ENCODE measurements at places on chromosomes 12 and 14. TPM values are rescaled to one million over a fixed set of nuclear protein-coding genes. Genes with fewer than 3 reads are reported as not detected.

The IFNG-AS1 gene
- 1.6 TPM for total RNA-seq

The APOF gene
- total RNA-seq = not detected

The GAS2L3 gene
- total RNA-seq = 1.4 TPM

The CCDC177 gene
- not detected for total RNA-seq

The CFAP251 gene
- total RNA-seq = 0.59 TPM

The TAS2R13 gene
- total RNA-seq = 2.5 TPM

The AQP6 gene
- not detected for total RNA-seq

The CDCA4 gene
- total RNA-seq = 10.3 TPM

The TSHR gene
- total RNA-seq = 0.80 TPM

The KCNC2 gene
- not detected for total RNA-seq

The ASPG gene
- not detected for total RNA-seq

The AVPR1A gene
- 0.16 TPM for total RNA-seq

The PSMC1 gene
- 97.1 TPM for total RNA-seq

DNA sequence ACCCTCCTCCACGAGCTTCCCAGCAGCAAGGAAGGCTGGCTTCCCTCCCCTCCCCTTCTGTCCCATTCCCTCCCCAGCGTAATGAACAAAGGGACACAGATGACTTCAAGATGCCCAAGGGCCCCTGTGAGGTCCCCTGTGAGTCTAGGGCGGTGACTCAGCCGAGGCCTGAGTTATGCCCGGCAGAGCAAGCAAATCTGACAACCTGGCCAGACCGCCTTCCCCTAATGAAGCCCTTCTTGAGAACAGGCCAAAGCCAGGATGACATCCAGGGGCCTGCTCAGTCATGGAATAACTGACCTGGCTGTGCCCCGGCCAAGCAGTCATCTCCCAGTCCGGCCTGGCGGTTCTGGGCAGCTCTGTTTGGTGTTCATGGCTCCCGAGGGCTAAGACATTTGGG lies 89.2 kb downstream of the DICER1 start:
- no peak for DNase-seq

DNA sequence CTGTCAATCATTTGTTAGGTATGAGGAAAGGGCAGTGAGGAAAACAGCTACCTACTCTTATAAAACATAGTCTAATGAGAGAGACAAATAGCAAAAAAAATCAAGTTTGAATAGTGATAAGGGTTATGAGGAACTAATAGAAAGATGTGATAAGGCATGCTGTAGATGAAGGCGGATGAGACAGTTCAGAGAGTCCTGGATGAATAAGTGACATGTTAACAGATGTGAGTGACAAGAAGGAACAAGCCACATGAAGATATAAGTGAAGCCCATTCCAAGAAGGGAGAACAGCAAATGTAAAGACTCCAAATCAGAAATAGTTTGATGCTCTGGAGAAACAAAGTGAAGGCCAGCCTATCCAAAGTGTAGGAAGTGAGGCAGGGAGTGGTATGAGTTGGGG lies 154.1 kb upstream of the SYT10 start:
- DNase-seq = no peak

DNA sequence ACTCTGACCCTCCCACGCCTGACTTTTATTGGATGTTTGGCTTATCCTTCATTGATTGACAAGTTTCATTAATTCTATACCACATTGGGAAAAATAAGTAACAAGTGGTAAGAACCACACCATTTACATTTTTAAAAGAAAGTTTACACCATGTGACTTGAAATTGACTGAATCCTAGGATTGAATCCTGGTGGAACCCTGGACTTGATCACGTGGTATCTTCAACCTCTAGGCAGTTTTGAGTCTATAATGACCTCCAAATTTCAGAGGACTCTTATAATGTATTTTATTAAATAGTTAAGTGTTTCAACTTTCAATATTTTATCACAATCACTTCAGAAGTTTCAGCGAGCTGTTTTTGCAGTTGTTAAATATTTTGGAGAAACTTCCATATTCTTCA lies 172.0 kb downstream of the SLC6A15 start:
- DNase-seq = no peak

GRCh38 chr14:99237288-99237687 lies 34.7 kb downstream of the BCL11B start:
- no peak for DNase-seq

DNA sequence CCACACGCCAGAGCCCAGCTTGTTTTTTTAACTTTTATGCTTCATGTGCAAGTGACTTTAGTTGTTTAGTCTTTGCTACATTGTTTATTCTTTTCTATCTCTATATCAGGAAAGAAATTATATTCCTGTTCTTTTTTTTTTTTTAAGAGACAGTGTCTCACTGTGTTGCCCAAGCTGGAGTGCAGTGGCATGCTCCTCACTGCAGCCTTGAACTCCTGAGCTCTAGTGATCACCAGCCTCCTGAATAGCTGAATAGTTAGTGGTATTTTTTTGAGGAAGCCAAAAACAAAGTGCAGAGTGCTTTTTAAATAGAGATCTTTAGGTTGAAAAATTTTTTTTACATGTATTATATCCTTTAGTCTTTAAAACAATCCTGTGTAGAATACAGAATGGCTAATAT lies 58.2 kb downstream of the ETNK1 start:
- DNase-seq = no peak

GRCh38 chr12:17206553-17206952 lies 600.6 kb upstream of the LMO3 start:
- DNase-seq = no peak

DNA sequence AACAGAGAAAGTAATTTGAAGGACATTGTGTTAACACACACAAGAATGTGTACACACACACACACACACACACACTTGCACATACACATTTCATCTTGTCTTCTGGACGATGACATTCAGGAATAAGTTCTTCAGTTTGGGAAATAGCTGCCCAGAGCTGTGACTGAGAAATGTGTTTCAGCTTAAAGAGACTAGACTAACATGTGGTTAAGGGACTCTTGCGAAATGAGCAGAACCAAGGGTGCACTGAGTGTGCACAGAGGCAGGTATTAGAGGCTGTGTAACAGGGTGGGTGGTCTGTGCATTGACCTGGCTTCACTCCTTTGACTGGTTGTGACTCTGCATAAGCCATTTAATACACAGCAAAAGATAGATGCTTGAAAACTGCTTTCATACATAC lies 29.4 kb upstream of the KCNA5 start:
- DNase-seq = no peak

- DNase-seq = no peak
Measured at GRCh38 chr14:96653597-96653996, 143.6 kb upstream of the VRK1 start.

GRCh38 chr12:84696908-84697540 lies 215.6 kb downstream of the SLC6A15 start:
- no peak for DNase-seq

DNA sequence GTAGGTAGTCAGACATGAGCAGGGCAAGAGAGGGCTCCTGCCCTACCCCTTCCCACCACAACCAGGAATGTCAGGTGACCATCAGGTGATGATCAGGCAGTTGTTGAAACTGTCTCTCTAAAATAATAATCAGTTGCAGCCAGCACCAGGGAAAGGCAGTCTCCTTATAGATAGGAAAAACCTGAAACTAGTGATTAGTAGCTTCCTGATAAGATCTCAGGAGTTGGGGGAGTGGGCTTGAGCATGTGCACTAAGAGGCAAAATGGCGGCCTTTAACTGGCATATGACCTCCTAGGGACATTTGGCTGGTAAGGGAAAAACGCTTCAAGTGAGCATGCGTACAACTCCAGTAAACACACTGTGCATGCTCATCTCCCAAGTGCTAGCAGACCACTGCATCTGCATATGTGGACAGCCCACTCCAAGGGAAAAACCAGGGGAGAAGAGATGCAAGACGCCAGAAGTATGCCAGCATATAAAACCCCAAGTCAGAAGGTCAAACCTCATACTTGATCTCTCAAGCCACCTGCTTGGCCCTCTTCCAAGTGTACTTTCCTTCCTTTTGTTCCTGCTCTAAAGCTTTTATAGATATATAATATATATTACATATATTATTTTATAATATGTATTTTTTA lies 37.1 kb downstream of the TGFB3 start:
- DNase-seq = no peak

DNA sequence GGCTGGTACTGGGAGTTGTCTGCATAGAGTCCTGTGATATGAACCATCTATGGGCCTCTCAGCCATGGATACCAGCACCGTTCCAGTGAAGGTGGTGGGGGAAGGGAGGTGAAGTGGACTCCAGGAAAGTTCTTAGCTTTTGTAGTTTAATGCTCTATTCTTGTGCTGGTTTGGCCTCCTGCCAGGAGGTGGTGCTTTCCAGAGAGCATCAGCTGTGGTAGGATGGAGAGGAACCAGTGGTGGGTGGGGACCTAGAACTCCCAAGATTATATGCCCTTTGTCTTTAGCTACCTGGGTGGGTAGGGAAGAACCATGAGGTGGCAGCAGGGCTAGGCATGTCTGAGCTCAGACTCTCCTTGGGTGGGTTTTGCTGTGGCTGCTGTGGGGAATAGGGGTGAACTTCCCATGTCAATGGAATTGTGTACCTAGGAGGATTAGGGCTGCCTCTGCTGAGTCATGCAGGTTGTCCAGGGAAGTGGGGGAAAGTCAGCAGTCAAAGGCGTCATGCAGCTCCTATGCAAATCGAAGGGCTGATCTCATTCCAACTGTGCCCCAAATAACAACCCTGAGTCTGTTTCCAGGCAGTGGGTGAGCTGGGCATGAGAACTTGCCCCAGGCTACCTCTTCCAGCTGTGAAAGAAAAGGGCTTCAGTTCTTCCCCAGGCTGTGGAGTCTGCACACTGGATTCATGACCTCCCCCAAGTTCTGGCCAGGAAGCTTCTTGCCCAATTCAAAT lies 14.2 kb downstream of the GZMH start:
- DNase-seq = no peak

GRCh38 chr12:16281157-16281556 lies 3.7 kb upstream of the SLC15A5 start:
- DNase-seq = no peak

DNA sequence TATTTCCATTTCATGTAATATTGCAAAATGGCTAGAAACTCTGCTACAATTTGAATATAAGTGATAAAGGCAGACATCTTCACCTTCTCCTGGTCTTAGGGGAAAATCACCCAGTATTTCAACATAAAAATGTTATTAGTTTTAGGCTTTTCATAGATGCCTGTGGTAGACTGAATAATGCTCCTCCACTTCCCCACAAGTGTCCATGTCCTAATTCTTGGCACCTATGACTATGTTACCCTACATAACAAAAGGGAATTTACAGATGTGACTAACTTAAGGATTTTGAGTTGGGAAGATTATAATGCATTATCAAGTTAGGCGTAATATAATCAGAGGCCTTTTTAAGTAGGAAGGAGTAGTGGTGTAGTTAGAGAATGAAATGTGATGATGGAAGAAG lies 196.4 kb downstream of the TMTC3 start:
- no peak for DNase-seq

- DNase-seq = no peak
Measured at GRCh38 chr12:131375261-131375971, 335.5 kb upstream of the SFSWAP start.

DNA sequence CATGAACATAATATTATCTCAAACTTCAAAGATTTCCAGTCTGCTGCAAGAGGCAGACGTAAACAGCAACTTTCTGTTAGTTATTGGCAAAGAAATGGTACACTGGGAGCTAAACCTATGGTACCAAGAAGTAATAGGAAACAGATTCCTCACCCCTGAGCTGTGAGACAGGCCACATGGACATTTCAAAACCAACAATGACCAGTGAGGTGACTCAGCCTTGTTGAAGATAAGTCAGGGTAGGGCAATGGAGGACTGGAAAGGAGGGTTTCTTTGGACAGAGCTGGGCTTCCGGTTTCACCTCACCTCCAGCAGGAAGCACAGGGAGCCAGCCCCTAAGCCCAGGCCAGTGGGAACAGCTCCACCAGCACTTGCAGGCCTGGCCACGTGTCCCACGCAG lies 1320.5 kb downstream of the AACS start:
- no peak for DNase-seq

GRCh38 chr12:52267699-52268098 lies 6.7 kb upstream of the KRT86 start:
- no peak for DNase-seq

- DNase-seq = no peak
Measured at GRCh38 chr12:2669560-2669959, 125.2 kb upstream of the FKBP4 start.

DNA sequence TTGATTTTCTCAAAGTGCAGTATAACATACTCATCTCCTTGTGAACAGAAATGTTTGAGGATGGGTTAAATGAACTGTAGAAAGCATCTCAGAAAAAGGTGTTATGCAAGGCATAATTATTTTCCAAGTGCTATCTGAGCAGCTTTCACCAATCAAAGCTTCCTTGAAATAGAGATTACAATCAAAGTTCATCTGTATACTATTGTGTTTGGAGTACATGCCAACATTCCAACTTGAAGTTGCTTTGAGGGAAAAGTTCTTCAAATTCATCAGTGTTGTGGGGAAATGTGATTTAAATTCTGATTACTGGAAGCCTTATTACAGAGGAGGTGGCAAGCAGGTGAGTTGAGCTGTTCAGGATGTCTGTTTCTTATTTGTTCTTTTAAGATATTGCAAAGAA lies 68.2 kb downstream of the TMTC2 start:
- DNase-seq = no peak

DNA sequence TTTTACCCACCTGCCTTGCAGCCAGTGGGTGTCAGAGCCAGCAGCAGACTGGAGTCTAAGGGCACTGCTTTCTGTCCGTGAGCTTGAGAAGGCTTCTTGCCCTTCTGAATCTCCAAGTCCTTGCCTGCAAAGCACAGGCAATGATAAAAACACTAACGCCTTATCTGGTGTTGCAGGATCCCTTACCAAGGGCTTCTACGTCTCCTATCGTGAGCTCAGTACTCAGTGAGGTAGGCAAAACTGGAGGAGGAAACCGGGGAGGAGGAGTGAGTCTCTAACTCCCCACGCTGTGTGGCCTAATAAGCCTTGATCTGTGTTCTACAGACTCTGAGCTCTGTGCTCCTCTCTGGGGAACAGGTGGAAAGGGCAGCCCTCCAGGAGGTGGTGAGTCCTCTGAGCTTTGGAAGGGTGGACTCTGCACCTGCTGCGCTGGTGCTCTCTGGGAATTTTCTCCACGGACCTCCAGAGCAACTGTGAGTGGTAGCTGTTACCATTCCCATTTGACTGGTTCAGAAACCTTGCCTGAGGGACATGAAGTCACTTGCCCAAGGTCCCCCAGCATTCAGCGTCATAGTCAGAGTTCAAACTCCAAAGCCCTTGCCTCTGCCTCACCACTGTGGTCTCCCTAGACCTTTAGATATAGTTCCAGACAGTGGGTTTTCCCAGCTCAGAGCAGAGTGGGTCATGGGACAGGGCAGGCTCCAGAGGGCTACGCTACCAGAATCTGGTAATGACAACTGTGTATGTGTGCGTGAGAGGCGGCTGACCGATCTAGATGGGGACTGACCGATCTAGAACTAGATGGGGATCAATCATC lies 7.0 kb upstream of the MARK3 start:
- DNase-seq = no peak

Measured in natural killer cell (primary cell).